Occipital lobe (tissue), 3 donors: ENCODE measurements at places on chromosomes 1 and 21. TPM values are rescaled to one million over a fixed set of nuclear protein-coding genes. Genes with fewer than 3 reads are reported as not detected.

GRCh38 chr1:186225096-186225495 lies 150.0 kb downstream of the TPR start:
- no peak for DNase-seq

DNA sequence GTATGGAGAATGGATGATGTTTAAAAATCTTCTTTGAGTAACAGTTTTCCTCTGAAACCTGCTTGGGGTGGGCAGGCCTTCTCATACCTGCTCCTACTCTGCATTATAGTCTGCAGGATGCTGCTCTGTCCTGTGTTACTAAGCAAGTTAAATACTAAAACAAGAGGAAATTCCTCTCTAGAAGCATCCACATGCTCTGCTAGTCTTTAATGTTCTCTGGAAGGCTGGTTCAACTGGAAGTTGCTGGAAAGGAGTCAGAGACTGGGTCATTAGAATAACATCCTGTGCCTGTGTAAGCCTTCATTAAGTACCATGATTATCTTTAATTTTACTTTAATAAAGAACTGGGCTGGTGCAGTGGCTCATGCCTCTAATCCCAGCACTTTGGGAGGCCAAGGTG lies 5.8 kb downstream of the SELP start:
- DNase-seq: no peak

- no peak for DNase-seq
Observed at GRCh38 chr1:201285846-201286245, 2.5 kb downstream of the PKP1 start.

GRCh38 chr1:92314024-92314423 lies 15.2 kb downstream of the RPAP2 start:
- DNase-seq: no peak

- DNase-seq: no peak
Observed at GRCh38 chr1:91078859-91079258, 57.0 kb upstream of the ZNF644 start.

DNA sequence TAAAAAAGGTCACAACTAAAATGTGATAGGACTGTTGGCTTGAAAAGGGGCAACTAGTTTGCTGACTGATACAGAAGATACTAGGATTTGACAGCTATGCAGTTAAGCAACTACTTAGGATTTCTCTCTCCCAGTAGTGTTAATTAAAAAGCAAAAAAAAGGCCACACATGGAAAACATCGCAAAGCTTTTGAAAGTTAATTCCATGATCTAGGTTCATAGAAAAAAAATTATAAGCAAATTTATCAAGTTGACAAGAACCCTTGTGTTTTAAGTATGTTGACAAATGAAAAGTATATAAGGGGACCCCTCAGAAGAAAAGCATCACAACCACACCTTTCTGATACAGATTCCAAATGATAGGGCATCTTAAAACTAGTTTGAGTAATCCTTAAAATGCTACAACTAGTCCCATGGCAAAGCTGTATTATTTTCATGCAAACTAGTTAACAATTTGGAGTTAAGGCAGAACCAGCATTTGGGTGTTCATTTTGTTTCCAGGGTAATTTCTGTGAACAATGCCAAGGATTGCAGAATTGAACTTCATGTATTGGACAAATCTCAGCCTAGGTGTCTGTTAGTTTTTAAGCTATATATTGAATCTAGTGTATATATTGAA lies 4.1 kb downstream of the PNRC2 start:
- DNase-seq: no peak

DNA sequence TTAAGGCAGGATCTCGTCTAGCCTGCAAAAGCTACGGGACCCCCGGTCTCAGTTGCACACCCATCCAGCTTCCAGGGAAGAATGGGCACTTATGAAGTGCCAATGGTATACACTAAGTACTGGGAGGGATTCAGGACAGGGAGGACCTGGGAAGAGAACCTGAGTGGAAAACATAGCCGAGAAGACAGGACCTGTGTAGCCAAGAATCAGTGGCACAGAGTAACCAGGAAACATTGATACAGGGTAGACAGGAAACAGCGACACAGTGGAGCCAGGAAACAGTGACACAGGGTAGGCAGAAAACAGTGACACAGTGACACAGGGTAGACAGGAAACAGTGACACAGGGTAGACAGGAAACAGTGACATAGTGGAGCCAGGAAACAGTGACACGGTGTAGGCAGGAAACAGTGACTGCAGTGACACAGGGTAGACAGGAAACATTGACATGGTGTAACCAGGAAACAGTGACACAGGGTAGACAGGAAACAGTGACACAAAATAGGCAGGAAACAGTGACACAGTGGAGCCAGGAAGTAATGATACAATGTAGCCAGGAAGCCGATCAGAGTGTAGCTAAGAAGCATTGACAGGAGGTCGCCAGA lies 138.0 kb upstream of the ARHGEF16 start:
- DNase-seq: no peak

- no peak for DNase-seq
Observed at GRCh38 chr1:183941001-183941400, 96.5 kb downstream of the COLGALT2 start.

DNA sequence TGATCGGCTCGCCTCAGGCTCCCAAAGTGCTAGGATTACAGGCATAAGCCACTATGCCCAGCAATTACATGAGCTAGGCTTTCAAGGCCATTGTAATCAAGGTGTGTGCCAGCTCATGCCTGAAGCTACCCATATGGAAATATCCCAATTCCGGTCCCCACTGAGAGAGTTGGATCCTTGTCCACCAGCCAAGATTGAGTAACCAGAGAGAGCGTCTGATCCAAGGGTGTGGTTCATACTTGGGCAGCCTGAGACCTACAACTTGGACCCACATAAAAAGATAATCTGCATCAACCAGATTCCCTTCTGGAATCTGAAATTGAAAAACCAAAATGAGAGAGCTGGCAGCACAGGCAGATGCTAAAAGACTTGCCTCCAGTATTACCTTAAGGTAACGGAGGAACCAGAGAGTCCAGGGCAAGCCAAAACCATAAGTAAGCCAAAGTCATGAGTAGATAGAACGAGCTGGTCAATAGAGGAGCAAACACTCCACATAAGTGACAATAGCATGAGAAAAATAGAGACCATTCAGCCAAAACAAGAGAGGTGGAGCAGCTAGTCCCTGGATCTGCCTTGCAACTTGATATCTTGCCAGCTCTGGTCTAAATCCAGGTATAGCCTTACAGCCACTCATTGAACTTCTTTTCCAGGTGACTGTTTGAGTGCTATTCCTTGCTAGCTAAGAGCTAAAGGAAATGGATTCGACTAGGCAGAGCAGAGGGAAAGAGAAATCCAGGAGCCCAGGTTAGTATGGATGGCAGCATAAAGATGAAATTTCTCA lies 63.8 kb upstream of the ATP1A1 start:
- no peak for DNase-seq

DNA sequence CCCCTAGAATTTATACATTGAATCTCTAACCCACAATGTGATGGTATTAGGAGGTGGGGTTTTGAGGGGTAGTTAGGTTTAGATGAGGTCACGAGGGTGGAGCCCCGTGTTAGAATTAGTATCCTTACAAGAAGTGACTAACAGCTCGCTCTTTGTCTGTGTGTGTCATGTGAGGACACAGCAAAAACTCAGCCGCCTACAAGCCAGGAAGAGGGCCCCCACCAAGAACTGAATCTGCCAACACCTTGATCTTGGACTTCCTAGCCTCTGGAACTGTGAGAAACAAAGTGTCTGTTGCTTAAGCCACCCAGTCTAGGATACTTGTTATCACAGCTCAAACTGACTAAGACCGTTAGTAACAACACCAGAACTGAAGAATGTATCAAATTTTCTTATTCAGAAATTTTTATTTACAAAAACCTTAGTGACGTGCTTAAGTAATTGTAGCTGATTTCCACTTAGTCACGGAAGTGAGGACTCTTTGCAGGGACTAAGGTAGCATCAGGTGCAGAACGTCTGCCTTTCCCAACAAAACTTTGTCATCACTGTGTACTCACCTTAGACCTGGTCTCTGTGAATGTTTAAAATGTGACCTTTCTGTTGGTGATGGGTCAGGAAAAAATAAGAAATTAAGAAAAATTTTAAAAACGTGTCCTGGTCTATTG lies 24.5 kb upstream of the LRRC8C start:
- DNase-seq: no peak

DNA sequence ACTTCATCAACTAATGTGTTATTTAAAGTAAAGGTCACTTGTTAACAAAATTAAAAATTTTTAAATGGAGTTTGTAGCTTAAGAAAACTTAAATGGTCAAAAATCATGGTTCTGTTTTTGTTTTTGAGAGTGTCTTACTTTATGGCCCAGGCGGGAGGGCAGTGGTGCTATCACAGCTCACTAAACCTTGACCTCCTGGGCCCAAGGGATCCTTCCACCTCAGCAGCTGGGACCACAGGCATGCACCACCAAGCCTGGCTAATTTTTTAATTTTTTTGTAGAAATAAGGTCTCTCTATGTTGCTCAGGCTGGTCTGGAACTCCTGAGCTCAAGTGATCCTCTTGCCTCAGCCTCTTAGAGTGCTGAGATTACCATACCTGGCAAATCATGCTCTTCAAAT lies 111.4 kb downstream of the MAST2 start:
- no peak for DNase-seq

DNA sequence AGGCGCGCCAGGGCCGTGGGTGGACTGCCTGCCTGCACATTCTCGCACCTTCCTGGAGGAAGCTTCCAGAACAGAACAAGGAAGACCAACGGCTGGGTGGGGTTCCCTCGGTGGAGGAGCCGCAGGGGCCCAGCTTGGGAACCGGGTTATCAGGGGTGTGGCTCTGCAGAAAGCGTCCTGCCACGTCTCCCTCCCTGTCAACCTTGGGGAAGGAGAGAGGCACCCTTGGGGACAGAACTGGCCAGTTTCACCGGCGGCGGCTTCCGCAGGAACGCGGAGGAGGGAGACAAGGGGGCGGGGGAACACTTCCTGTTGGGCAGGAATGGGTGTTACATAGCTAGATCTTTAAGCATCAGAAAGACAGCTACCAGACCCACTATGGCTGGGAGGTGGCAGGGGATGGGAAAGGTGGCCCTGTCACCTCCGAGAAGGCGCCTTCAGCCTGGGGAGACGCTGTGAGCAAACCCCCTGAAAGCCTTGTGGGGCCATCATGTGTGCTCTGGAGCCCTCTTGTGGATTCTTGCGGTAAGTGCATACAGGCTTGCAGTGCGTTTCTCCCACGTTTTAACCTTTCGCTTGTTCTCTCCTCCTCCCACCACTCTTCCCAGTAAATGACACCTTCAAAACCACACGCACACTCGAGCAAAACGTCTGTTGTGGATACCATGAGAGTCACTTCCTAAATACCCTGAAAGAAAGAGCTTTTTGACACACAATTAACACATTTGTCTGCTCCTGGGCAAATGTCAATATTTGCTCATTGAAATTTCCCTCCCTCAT lies 3.8 kb upstream of the PLEKHA6 start:
- peak; percentile 59 for DNase-seq

- no peak for DNase-seq
Observed at GRCh38 chr1:219731771-219732170, 118.9 kb upstream of the ZC3H11B start.

DNA sequence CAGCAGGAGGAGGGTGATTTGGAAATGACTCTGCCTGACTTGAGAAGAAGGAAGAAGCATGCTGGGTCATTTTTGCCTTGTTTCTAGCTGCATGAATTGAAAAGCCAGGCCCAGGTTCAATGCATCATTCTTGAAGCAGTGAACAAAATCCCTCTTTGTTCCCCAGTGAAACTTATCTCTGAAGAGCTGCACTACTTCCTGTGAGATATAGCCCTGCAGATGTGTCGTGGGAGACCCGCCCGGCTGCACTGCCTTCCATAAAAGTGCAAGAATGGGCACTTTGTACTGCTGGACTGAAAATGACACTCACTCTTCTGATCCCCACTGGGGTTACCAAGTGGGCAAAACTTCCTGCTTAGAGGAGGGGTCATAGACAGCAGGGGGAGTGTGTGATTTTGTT lies 249.2 kb upstream of the NFIA start:
- no peak for DNase-seq

DNA sequence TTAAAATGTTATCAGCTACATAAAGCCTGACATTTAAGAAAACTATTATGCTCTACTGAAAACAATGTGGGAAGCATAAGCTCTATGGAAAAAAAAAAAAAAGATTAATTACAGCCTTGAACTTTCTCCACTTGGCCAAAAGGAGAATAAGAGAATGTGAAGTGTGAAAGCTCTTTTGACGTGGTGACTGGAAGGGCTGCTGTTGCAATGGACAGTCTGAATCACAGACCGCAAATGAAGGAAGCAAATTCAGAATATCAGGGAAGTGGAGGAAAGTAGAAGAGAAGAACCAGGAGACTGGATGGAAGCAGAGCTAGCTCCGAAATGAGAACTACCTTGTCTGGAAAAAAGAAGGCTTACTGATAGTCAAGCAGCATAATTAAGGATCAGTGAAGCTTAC lies 106.8 kb downstream of the AK5 start:
- DNase-seq: no peak

- peak; percentile 58 for DNase-seq
Observed at GRCh38 chr1:243482141-243483022, 226.5 kb downstream of the SDCCAG8 start.

- no peak for DNase-seq
Observed at GRCh38 chr1:114719424-114719787, 2.8 kb upstream of the NRAS start.

- DNase-seq: no peak
Observed at GRCh38 chr1:118688891-118689290, 299.3 kb downstream of the TBX15 start.

DNA sequence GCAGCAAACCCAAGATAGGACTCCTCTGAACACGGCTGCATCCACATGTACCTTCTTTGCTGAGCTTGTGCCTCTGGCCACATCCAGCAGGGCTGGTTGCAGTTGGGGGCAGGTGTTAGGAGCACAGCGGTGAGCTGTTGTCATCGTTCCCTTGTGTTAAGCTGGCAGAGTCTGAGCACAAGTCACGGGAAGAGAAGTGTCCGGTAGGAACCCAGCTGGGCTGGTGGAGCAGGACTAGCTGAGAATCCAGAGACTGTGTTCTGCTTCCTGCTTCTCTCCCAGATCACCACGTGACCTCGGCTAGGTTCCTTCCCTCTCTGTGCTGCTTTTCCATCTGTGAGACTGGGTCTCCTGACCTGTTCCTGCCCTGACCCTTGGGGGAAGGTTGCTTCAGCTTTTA lies 105.1 kb downstream of the PCBP3 start:
- no peak for DNase-seq

Gene GJA5
- total RNA-seq: 1.4 TPM

Gene MYOG
- total RNA-seq: not detected

Gene CLCA1
- total RNA-seq: 0.16 TPM

Gene NBPF10
- total RNA-seq: 1.1 TPM

Gene CENPL
- 25.6 TPM for total RNA-seq

Gene SELP
- 0.16 TPM for total RNA-seq

Gene SH2D1B
- not detected for total RNA-seq

Gene SLC1A7
- total RNA-seq: not detected

Gene PERM1
- total RNA-seq: 0.47 TPM

Gene C1orf87
- total RNA-seq: 0.31 TPM

Gene LIN28A
- not detected for total RNA-seq
